Umbilical cord (tissue), 2 donors: ENCODE measurements at places on chromosomes 7 and 10. TPM values are rescaled to one million over a fixed set of nuclear protein-coding genes. Genes with fewer than 3 reads are reported as not detected.

The UCN3 gene
- total RNA-seq: not detected

The BICC1 gene
- total RNA-seq: 12.8 TPM

The COL28A1 gene
- total RNA-seq: not detected

The MSMB gene
- not detected for total RNA-seq

The GDF2 gene
- 1.7 TPM for total RNA-seq

The BLOC1S2 gene
- 27.0 TPM for total RNA-seq

The MKI67 gene
- 10.6 TPM for total RNA-seq

The BTBD16 gene
- total RNA-seq: not detected
